ENCODE measurements at places on chromosomes 6 and 20.

DNA sequence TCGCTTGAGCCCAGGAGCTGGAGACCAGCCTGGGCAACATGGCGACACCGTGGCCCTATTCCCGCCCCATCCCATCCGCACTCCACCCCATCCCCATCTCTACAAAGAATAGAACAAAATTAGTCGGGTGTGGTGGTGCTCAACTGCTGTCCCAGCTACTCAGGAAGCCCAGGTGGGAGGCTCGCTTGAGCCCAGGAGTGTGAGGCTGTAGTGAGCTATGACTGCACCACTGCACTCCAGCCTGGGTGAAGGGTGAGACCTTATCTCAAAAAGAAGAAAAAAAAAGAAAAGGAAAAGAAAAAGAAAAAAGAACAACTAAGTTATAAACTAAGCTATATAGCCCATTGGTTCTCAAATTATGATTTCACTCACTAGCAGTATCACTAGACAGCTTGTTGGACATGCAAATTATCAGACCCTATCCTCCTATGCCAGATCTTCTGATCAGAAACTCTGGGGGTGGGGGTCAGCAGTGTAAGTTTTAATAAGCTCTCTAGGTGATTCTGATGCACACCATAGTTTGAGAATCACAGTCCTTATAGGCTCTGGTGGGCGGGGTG lies 491 bp upstream of the ITCH start:
- DNase-seq: no peak

DNA sequence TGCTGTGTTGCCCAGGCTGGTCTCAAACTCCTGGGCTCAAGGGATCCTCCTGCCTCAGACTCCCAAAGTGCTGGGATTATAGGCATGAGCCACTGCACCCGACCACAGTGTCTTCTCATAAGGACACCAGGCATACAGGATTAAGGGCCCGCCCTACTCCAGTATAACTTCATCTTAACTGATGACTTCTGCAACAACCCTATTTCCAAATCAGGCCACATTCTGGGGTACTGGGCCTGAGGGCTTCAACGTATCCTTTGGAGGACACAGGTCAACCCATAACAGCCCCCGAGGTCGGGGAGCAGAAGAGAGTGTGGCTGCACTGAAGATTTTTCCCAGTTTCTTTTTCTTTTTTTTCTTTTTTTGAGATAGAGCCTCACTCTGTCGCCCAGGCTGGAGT lies 39.7 kb downstream of the SUN5 start:
- DNase-seq: no peak

DNA sequence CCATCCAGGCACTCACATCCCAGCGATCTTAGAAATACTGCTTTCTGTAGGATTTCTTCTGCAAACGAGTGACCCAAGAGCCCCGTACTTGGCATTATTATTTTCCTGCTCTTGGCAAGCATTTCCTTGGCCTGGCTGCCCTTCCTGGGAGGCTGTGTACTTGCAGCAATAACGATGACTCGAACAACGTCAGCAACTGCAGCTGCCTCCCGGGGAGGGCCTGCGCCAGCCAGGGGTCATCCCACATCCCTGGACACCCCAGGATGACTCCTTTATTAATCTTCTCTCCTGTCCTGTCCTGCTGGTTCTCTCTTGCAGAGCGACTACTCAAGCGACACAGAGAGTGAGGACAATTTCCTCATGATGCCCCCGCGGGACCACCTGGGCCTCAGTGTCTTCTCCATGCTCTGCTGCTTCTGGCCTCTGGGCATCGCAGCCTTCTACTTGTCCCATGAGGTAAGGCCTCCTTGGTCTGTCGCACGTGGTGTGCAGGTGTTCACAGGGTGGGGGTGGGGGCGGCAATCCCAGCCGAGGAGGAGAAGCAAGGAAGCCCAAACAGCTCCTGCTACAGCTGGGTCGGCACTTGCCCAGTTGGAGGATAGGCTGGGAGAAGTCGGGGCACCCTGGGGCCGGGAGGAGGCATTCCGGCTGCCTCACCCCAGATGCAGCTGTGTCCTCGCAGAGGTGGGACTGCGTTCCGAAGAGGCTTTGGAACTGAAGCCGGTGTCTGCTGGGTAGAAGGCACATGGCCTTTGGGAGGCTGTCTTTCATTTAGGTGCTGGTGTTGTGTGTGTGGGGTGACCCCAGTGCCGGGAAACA lies 115.3 kb downstream of the SYNDIG1 start:
- no peak for DNase-seq

- peak; percentile 15 for DNase-seq
These were observed 623 bp upstream of the SNX9 start for GRCh38 chr6:157822245-157823000.

DNA sequence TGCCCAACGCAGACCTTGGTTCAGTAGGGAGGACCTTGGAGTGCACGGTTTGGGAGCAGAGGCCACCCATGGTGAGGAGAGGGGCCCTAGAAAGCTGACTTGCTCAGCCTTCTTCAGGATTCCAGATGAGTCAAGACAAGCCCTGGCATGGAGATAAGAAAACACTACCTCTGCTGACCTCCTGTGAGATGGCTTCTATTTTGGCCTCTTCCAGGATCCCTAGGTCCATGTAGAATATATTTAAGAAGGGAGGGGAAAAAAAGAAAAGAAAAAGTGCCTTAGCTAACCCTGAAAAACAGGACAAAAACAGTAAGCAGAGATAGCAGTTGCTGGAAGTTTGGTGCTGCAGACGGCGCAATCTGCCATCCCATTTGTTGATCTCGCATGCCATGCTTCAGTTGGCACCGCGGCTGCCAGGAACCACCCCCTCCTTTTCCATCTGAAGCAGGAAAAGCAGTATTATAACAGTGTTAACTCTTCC lies 100.0 kb downstream of the ARMC2 start:
- no peak for DNase-seq
